ENCODE measurements at places on chromosomes 16 and 17. TPM values are rescaled to one million over a fixed set of nuclear protein-coding genes. Genes with fewer than 3 reads are reported as not detected.

- DNase-seq = no peak
These were observed 47.2 kb upstream of the RASL10B start for GRCh38 chr17:35684055-35684802.

HS3ST2 gene
- not detected for polyA plus RNA-seq

DNA sequence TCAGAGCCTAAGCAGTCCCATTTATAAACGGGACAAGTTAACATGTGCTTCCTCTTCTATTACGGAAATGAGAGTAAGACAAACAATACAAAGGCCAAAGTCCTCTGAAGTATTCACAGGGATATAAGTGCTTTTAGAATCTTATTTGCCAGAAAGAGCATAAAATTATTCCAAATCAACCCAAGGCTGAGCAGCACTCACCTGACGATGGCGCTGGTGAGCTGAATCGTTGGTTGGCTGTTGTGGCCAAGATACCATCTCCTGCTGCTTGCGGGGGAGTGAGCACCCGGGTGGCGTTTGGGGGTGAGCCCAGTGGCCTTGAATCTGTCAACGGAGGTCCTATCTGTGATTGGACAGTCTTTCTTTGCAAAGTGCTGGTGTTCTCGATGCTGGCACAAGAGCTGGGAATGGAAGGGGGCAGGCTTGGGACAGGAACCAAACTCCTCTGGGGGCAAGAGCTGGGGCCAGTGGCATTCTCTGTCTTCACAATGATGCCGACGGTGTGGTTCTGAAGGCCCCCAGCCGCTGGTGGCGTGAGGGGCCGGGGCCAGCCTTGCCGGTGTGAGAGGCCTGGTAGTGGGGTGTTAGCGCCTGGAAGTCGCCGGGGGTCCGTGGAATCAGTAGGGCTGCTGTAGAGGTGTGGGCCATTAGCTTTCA lies 9.5 kb upstream of the DHRS13 start:
- no peak for DNase-seq

DNA sequence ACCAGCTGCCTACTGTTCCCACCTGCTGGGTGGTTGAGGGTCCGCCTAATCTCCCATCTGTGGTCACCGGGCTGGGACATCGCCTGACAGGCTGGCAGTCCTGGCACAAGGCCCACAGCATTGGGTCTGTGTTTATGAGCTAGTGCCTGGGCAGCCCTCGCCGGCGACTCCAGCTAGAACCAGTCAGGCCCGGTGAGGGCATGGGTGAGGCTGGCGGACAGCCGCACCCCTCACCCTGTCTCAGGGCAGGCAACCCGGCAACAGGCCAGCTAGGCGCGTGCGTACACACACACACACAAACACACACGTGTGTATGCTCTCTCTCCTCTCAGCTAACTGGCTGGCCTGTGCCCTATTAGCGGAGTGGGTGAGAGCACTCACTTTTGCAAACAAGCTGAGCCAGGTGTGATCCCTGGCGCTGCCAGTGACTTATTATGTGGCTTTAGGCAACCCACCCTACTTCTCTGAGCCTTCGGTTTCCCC lies 10.4 kb downstream of the HSD11B2 start:
- no peak for DNase-seq

GRCh38 chr16:69830146-69830533 lies 68.0 kb downstream of the WWP2 start:
- DNase-seq = no peak

DNA sequence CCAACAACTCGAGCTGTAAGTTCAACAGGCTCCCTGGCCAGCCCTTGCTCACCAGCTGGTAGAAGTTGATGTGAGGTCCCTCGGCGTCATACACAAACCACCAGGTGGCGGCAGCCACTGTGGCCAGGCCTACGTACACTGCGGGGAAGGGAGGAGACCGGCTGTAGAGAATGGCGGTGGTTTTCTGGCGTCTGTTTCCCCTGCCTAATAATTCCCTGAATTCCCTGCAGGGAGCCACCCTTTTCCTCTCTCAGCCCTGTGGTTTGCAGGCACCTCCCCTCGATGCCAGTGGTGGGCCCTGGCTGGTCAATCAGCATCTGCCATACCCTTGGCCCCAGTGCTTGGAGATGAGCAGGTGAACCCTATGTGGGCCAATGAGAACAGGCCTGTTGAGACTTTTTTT lies 18.9 kb upstream of the P2RX1 start:
- DNase-seq = no peak

NEUROD2 gene
- not detected for polyA plus RNA-seq

TP53TG3D gene
- polyA plus RNA-seq = not detected

DNA sequence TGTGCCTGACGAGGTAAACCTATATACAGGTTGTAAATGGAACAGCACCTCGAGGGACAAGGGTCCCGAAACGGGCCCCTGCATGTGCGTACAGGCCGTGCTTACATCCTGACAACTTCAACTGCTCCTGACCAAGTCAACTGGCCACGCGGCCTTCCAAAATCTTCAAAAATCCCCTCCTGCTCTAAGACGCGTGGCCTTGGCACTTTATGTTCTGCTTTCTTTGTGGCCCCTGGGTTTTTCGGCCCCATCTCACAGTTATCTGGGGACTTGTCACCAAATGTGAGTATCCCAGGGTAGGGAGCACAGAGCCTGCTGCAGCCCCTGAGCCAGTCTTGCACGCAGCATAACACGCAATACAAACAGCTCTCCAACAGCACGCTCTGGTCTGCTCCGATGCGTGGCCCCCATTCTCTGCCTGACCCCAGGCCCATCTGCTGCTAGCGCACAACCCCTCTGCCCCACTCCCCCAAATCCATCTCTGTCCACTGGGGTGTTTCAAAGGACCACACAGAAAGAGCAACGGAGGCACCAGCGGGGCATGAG lies 659 bp downstream of the RPH3AL start:
- DNase-seq = no peak

GRCh38 chr17:29881256-29881655 lies 48.8 kb downstream of the SSH2 start:
- no peak for DNase-seq

GRCh38 chr17:1390432-1391367 lies 9.3 kb downstream of the YWHAE start:
- DNase-seq = no peak

- DNase-seq = no peak
These were observed 25.8 kb upstream of the HAS3 start for GRCh38 chr16:69079697-69080096.

GRCh38 chr17:14417336-14417735 lies 116.5 kb downstream of the HS3ST3B1 start:
- no peak for DNase-seq

GRCh38 chr17:48544349-48545021 lies 424 bp downstream of the HOXB2 start:
- DNase-seq = no peak

GRCh38 chr17:75832164-75832651 lies 12.0 kb downstream of the UNC13D start:
- no peak for DNase-seq

SLFN13 gene
- 61.7 TPM for polyA plus RNA-seq

GRCh38 chr17:57956291-57957119 lies 1.3 kb upstream of the CUEDC1 start:
- DNase-seq = peak; percentile 62

- no peak for DNase-seq
These were observed 21.4 kb downstream of the EMP2 start for GRCh38 chr16:10558746-10559641.

GRCh38 chr16:9778849-9779248 lies 403.4 kb downstream of the GRIN2A start:
- no peak for DNase-seq

DNA sequence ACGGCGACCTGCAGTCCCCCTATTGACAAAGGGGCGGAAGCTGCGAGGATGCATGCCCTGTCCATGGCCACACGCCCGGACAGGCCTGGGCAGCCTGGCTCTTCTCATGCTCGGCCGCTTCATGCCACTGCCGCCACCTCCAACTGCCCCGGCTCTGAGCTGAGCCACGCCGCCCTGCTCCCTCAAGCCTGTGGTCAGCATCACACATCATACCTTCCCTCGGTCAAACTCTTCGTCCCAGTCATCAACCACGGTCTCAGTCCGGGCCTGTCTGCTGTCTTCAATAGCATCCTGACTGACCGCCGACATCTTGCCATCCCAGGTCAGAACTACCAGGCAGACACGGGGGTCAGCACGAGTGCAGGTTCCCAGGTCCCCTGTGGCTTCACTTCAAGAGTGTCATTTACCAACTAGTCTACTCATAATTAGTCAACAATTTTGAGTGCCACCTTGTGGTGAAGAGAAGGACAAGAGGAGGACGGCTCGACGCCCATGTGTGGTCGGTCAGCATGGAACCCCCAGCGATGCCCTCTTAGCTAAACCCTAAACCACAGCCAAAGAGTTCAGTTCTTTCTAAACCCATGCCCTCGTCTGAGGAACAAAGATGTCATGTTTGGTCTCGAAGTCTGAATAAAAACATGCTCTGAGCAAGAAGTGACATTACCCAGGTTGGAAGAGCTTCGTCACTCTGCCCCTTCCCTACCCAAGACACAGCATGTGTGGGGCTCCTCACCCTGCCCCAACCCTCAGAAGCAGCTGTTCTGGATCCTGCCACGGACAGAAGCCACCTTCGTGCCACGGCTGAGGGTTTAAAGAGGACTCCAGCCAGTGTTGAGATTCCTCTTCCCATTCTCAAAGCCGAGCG lies 16.9 kb upstream of the CYTH1 start:
- no peak for DNase-seq

WNT3 gene
- 0.05 TPM for polyA plus RNA-seq

- DNase-seq = no peak
These were observed 131.2 kb downstream of the IRF8 start for GRCh38 chr16:86030116-86030515.

GRCh38 chr17:79027274-79027924 lies 3.4 kb downstream of the C1QTNF1 start:
- DNase-seq = no peak

- DNase-seq = no peak
These were observed 5.1 kb upstream of the CD68 start for GRCh38 chr17:7574176-7574953.

ICAM2 gene
- 79.6 TPM for polyA plus RNA-seq

- DNase-seq = peak; percentile 20
These were observed 28.3 kb downstream of the ARSG start for GRCh38 chr17:68319410-68320162.

GRCh38 chr17:31724026-31724425 lies 135.0 kb downstream of the COPRS start:
- no peak for DNase-seq

- DNase-seq = no peak
These were observed 2.6 kb upstream of the OMG start for GRCh38 chr17:31299624-31300023.

DNA sequence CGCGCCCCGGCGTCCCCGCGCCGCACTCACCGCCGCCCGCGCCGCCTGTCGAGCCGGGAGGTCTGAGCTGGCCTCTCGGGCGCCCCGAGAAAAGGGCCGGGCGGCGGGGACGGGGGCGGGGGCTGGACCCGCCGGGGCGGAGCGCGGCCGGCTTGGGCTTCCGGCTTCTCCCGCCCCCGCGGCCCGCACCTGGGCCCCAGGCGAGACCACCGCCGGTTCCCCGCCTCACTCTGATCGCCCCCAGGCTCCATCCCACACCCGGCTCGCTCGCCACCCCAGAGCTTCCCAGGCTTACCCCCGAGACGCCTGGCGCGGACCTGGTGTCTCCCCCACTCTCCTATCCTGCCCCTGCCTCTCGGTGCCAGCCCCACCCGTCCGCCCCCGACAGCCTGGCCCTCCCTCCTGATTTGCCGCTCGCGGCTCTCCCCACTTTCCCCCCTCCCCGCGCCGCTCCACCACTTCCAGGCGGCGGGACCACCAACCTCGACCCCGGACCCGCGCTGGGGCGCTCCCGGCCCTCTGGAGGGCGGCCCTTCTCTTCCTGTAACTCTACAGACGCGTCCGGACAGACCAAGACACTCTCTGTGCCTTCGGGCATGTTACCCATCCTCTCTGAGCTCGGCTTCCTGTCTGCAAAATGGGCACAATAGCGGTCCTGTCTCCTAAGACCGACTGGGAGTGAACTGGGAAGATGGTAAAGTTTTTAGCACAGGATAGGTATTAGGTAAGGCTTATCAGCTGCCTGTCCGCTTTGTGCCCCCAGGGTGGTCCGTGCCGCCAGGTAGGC lies at the start of gene LITAF:
TSS of gene LITAF (minus strand) at position 64 of the 787 bp plus-strand sequence. CDS start 30,189 bp downstream, outside the sequence.
- no peak for DNase-seq

DNA sequence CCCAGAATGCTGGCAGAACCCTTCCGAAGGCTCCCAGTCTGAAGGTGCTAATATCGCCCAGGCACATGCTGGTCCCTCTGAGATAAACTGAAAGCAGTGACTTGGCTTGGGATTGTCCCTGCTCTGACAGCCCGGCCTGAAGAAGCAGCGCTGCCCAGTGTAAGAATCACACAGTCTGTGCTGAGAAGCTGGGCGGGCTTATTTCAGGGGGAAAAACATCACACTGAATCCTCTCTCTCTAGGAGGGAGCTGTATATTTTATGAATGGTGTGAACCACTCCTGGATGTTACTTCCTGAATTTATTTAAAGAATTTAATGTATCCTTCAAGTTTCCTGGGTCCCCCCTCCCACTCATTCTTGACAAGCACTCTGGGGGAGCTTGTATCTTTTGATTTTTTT lies 36.3 kb downstream of the GAS7 start:
- DNase-seq = no peak

DNA sequence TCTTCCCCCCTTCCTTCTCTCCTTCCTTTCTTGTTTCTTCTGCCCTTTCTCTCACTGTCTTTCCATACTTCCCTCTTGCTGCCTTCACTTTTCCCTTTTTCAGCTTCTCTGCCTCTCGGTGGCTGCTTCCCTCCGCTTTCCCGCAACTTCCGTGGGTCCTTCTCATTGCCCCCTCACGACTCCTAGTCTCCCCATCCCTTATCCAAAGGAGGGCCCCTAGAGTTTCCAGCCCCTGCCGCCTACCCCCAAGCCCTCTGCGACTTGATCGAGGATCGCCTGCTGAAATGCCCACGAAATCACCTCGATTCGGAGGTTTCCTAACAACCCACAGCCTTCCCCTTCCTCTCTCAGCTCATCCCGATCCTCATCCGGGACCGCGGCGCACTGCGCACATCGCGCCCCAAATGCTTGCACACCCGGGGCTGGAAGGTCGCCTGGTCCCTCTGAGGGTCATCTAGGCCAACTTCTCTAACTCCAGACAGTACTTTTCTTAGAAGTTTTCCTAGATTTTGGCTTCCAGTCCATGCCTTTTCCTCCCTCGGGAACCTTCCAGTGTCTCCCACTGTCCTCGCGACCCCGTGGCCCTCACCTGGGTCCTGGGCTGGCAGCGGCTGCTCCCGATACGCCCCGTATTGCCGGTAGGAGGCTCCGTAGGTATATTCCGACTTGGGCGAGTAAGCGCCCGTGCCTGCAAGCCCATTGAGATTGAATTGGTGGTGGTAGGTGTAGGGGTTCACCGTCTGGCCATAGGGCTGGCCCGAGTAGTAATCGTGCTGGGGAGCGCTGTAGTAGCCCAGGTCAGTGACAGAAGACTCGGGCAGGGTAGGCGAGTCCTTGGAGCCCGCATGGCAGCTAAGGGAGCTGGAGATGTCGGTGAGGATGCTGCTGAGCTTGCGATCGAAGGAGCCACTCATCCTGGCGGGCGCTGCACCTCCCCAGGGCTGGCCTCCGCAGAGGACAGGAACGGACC lies 654 bp downstream of the DLX3 start:
- DNase-seq = no peak

Measured in GM12878 (cell line).